ENCODE measurements at places on chromosomes 6 and 20. TPM values are rescaled to one million over a fixed set of nuclear protein-coding genes. Genes with fewer than 3 reads are reported as not detected.

DNA sequence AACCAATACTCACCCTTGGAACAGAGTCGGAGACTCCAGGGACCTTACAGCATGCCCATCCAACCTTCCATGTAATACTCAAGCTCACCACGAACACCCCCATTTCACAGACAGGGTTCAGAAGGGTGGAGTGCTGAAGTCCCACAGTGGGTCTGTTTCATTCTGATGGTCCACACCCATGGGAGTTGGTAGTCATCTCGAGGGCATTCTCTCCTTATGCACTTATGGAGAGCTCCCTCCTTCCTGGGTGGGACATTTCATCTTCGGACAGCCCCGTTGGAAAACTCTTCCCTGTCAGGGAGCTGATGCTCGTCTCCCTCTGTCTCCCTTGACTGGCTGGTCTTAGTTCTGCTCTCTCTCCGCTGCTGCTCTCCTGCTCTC, 38.9 kb downstream of the COX4I2 start:
- DNase-seq = no peak

Gene SLC17A1
- total RNA-seq = not detected

DNA sequence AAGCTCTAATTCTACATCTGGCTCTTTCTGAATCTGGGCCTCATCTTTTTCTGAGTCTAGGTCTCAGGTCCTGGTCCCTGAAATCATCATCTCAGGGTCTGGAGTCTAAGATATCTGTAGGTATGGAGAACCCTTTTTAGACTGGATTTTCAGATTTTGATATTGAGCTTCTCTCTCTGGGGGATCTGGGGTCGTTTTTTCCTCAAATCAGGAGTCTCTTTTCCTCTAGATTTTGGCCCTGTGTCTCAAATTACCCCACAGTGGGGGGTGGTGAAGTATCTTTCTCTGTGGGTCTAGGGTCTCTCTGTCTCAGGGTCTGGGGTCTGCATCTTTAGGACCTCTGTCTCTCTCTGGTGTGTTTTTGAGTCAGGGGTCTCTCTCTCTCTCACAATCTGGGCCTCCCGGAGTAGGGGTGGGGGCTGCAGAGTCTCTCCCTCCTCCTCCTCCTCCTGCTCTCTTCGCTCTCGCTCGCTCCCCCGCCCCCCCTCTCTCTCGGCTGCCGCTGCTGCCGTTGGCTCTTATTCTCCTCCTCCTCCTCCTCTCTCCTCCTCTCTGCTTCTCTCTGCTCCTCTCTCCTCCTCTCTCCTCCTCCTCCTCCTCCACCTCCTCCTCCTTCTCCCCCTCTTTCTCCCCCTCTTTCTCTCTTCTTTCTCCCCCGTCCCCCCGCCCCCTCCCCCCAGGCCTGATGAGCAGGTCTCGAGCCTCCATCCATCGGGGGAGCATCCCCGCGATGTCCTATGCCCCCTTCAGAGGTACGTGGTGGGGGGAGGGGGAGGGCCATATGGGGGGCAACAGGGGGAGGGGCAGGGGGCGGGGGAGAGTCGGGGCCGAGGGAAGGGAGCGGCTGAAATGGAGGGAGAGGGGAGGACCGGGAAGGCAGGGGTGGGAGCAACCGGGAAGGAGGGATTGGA, at the start of gene SYNGAP1:
Gene SYNGAP1 (plus strand): TSS at position 486 of the 911 bp plus-strand sequence. CDS start 200 bp downstream, at position 686.
- DNase-seq = peak; percentile 82

Gene SPATS1
- not detected for total RNA-seq

DNA sequence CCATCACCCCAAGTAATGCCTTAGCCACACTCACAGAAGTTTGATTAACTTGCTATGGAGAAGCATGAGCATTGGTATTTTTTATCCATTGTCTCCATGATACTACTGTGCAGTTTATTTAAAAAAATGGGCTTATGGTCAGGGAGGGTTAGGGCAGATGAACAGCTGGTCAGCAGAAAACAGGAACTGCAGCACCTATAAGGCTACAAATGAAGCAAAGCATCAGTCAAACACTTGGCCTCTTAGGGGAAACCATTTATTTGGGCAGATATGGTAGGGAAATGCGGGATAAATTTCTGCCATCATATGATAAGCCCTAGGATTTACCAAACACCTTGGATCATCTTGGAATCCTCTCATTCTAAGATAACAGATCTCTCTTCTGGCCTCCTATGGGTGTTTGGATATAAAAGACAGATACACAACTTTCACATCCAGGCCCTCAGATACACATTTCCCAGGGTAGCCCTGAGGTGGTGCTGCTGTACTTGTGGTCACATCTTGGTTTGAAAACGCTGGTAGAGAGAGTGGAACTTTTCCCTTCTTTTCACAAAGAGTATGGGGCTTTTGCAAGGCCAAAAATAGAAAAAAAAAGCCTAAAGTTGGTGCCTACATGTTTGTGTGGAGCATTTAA, 42.8 kb upstream of the AHI1 start:
- DNase-seq = no peak

Gene ABT1
- total RNA-seq = 7.6 TPM

Gene C6orf163
- total RNA-seq = 1.4 TPM

Gene SLC17A9
- 0.41 TPM for total RNA-seq

Gene SLC2A10
- 3.1 TPM for total RNA-seq

DNA sequence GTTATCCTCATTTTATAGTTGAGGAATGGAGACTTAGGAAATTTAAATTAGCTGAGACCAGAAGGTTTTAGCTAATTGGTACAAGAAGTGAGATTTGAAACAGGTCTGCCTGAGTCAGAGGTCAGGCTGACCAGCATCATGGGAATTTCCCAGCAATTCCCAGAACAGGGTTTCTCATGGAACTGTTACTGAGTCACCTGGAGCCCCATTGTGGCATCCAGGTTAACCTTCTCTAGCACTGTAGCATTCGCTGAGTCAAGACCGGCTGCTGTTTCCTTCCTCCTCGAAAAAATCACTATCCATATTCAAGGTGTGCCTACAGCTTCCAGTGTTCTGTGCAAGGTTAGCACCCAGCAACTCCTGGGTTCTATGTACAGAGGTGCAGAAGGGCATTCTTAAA, 238.0 kb upstream of the MAN1A1 start:
- no peak for DNase-seq

- no peak for DNase-seq
These were observed 68.3 kb upstream of the KIF16B start for GRCh38 chr20:16641511-16642023.

DNA sequence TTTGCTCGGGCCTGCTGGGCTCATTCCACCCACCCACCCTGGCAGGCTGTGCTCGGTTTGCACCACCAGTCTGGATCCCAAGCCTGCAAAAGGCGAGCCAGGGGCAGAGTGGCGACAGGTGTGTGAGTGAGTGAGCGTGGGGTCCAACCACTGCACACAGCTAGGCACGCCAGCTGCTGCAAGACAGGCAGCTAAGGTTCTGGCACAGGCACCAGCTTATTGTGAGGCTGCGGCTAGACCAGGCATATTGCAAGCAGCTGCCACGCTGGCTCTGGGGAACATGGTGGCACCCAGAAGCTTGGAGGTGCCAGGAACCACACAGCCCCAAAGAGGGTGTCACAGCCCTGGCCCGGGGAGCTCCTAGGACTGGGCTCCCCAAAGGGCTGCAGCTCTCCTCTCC, 205.1 kb downstream of the ANKRD60 start:
- DNase-seq = no peak

Gene TAGAP
- 1.7 TPM for total RNA-seq

DNA sequence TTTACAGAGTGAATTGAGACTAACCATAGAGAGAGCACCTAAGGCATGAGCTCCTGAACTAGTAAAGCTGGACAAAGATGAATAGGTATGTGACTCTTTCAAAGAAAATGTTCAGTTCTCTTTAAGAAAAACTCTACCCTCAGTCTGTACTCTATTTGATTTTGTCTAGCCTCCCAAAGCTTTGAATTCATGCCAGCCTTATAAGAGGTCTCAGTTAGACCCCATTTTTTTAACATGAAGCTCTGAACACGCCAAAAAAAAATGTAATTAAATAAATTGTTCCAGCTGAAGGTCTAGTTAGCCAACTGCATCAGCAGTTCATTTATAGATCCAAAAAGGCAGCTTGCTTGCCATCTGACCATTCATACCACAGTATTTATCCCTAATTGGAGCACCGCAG, 71.6 kb downstream of the COL9A1 start:
- DNase-seq = no peak

All from Right ventricle myocardium inferior (tissue), 1 donor.